ENCODE measurements at places on chromosomes 13 and 19.

GRCh38 chr13:23348262-23349127 is 85.0 kb downstream of the SACS start:
- DNase-seq: no peak

- DNase-seq: no peak
These were observed 905 bp downstream of the TBXA2R start for GRCh38 chr19:3605770-3606169.

- no peak for DNase-seq
These were observed 98.0 kb downstream of the EDNRB start for GRCh38 chr13:77820431-77821149.

DNA sequence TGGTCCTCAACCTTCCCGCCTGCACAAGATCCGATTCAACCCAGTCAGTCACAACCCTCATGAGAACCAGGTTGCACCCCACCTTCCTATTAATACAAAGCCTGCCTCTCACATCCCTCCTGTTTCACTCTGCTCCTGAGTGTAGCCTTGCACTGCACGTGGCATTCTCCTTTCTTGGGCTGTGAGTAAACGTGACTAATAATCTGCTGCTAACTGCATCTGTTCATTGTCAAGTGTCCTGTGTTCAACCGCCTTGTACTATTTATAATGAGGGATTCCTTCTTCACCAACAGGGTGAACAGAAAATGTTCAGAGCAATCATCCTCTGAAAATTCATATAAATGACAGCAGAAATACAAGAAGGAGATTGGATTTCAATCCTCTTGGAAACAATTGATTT is 1608.2 kb downstream of the SLITRK5 start:
- no peak for DNase-seq

GRCh38 chr13:106573284-106573846 is 5.4 kb upstream of the ARGLU1 start:
- DNase-seq: no peak
